B cell (primary cell): ENCODE measurements at places on chromosomes 2 and 18.

GRCh38 chr2:147110962-147111361 lies 733.9 kb upstream of the ACVR2A start:
- no peaks in the 10 kb centered on the region for H3K4me1 ChIP-seq
- no peak overlapping the region for H3K27ac ChIP-seq
- H3K27me3 ChIP-seq, result no peaks in the 10 kb centered on the region
- DNase-seq, result no peak

DNA sequence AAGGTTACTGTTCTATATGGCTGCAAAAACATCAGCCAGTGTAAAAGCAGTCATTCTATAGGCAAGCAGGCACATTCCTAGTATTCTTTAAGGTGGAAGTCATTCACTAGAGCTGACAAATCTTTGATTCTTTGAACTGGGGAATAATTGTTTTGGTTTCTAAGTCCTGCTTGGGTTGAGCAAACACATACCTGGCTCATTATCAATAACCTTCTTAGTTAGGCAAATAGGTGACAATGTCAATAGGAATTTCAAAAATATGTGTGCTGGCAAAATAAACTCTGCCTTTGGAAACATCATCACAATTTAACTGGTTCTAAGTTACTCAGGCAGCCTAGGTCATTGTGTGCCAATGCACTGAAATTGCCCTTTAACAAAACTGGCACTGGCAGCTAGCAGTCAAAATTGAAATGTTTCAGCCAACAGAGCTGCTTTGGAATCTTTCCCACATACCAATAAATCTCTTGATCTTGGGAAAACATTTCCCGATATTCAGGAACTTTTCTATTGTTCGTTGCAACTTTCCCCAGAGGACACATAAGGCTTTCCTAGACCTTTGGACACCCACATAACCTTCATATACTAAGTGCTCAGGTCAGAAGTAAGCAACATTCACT lies 402.0 kb upstream of the MMADHC start:
- H3K27me3 ChIP-seq, result no peaks in the 10 kb centered on the region
- no peak for DNase-seq
- no peak overlapping the region for H3K27ac ChIP-seq
- H3K36me3 ChIP-seq, result no peaks in the 10 kb centered on the region
- H3K4me1 ChIP-seq, result no peaks in the 10 kb centered on the region
- no peak overlapping the region for H3K4me3 ChIP-seq

DNA sequence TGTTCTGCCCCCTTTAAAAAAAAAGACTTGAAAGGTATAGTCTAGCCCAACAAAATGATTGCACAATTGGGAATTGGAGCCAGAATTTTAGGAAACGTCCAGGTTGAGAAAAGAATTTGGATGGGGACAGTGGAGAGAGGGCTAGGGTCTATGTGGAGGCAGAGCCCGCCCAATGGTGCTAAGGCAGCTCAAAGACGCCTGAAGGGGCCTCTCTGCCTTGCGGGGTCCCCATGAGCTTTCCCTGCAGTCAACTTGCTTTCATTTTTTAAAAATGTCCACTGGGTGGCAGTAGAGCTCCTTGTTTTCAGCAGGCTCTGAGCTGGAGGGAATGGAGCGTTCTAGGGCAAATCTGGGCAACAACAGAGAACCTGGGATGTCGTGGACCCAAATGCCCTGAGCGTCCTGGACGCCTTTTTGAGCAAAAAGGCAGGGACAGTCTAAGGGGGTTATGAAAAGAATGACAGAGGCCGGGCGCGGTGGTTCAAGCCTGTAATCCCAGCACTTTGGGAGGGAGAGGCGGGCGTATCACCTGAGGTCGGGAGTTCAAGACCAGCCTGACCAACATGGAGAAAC lies 40.2 kb upstream of the ITM2C start:
- peaks cover 30% of the 10 kb centered on the region for H3K27me3 ChIP-seq
- H3K4me1 ChIP-seq, result peaks cover 16% of the 10 kb centered on the region
- H3K4me3 ChIP-seq, result no peak overlapping the region
- H3K36me3 ChIP-seq, result no peaks in the 10 kb centered on the region

GRCh38 chr2:2656115-2657011 lies 325.3 kb upstream of the MYT1L start:
- DNase-seq, result no peak
- H3K27me3 ChIP-seq, result no peaks in the 10 kb centered on the region
- no peaks in the 10 kb centered on the region for H3K4me1 ChIP-seq
- no peaks in the 10 kb centered on the region for H3K36me3 ChIP-seq
- H3K27ac ChIP-seq, result no peak overlapping the region

DNA sequence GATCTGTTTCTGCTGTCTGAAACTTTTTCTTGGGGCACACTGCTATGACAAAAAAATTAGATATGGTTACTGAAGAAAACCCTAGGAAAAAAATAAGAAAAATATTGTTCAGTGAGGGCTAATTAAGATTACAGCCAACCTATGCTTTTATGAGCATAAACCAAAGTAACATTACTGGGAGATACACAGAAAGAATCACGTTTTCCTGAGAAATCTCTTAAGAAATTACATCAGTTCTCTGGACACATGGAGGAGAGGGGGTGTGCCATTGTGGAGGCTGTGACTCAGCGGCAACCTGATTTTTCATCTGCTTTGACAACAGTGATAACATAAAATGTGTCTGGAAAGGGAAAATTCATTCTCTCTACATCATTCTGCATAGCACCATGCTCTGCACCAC lies 13.4 kb upstream of the NMI start:
- no peaks in the 10 kb centered on the region for H3K36me3 ChIP-seq
- DNase-seq, result no peak
- H3K4me3 ChIP-seq, result no peak overlapping the region
- no peak overlapping the region for H3K27ac ChIP-seq
